ENCODE measurements at places on chromosomes 2 and 18. TPM values are rescaled to one million over a fixed set of nuclear protein-coding genes. Genes with fewer than 3 reads are reported as not detected.

DNA sequence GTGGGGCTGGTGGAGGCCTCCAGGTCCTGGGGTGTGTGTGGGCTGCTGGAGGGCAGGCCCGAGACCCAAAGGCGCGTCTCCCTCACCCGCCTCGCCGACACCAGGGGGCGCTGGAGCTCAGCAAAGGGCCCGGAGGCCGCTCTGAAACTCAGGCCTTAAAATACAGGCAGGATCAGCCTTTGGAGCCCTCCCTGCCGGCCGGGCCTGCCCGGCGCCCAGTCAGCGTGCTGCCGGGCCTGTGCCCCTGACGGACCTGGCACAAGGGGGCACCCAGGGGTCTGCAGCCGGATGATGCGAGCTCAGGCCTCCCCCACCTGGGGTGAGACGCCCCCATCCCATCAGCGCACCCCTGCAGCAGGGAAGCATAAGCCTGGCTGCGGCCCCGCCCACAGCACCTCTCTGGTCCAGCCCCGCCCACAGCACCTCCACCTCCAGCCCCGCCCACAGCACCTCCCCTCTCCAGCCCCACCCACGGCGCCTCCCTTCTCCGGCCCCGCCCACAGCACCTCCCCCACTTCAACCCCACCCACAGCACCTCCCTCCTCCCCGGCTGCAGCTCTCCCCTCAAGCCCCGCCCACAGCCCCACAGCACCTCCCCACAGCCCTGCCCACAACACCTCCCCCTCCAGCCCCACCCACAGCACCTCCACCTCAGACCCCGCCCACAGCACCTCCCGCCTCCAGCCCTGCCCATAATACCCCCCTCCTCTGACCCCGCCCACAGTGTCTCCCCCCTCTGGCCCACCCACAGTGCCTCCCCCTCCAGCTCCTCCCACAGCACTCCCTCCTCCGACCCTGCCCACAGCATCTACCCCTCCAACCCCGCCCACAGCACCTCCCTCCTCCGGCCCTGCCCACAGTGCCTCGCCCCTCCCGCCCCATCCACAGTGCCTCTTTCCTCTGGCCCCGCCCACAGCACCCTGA lies 92.8 kb upstream of the OTOS start:
- H3K4me3 ChIP-seq = peak overlapping the region; percentile 68
- H3K4me1 ChIP-seq = no peaks in the 10 kb centered on the region
- H3K27ac ChIP-seq = no peak overlapping the region
- H3K27me3 ChIP-seq = no peaks in the 10 kb centered on the region

DNA sequence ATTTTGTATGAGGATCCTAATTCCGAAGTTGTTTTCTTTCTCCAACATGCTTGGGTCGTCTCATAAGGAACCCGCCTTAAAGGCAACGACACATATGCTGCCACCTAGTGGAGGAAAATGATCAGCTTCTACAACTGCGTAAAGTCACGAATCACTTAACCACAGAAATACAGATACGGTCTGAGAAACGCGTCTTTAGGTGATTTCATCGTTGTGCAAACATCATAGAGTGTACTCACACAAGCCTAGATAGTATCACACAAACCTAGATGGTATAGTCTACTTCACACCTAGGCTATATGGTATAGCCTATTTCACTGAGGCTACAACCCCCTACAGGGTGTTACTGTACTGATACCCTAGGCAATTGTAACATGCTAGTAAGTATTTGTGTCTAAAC lies 13.1 kb downstream of the GNLY start:
- H3K27me3 ChIP-seq = peaks cover 6% of the 10 kb centered on the region
- no peaks in the 10 kb centered on the region for H3K36me3 ChIP-seq
- peaks cover 8% of the 10 kb centered on the region for H3K4me1 ChIP-seq
- no peak overlapping the region for H3K4me3 ChIP-seq
- DNase-seq = peak; percentile 95

GRCh38 chr18:29436459-29436858 lies 1259.5 kb upstream of the CDH2 start:
- H3K4me3 ChIP-seq = no peak overlapping the region
- H3K27ac ChIP-seq = no peak overlapping the region
- H3K4me1 ChIP-seq = no peaks in the 10 kb centered on the region
- no peaks in the 10 kb centered on the region for H3K27me3 ChIP-seq
- DNase-seq = peak; percentile 15

- no peak for DNase-seq
- H3K27ac ChIP-seq = no peak overlapping the region
- no peaks in the 10 kb centered on the region for H3K27me3 ChIP-seq
- H3K4me3 ChIP-seq = no peak overlapping the region
Measured at GRCh38 chr18:61995618-61996017, 102.8 kb upstream of the RNF152 start.

DNA sequence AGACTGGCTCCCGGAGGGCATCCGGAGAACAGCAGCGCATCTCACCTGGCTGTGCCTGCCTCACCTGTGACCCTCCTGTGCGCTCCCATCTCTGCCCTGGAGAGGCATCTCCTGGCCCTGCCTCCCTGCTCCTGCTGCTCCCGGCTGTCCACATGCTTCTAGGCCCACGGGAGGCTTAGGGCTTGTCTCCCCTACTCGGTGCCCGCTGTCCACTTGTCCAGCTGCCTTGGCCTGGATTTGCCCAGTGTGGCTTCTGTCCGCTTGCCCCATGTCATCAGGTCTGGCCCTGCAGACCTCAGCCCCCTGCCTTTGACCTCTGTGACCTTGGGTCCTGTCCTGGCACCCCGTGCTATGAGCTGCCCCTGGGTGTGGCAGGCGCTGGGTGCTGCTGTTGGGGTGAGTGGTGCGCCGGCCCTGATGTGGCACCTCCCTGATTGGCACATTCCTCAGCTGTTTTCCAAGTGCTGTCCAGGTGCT lies 4.5 kb downstream of the BOK start:
- no peaks in the 10 kb centered on the region for H3K36me3 ChIP-seq
- H3K4me1 ChIP-seq = no peaks in the 10 kb centered on the region
- 0 out of 2 replicates have a peak, but pooled peaks cover 1% of the 10 kb centered on the region for H3K27me3 ChIP-seq
- no peak for DNase-seq

- H3K27me3 ChIP-seq = no peaks in the 10 kb centered on the region
- DNase-seq = no peak
- no peak overlapping the region for H3K27ac ChIP-seq
- H3K4me3 ChIP-seq = no peak overlapping the region
- H3K36me3 ChIP-seq = no peaks in the 10 kb centered on the region
Measured at GRCh38 chr2:235523486-235524150, 29.8 kb downstream of the AGAP1 start.

MSTN gene
- not detected for polyA plus RNA-seq

KIAA2012 gene
- 0.07 TPM for polyA plus RNA-seq

COX7A2L gene
- polyA plus RNA-seq = 112 TPM

NMS gene
- polyA plus RNA-seq = not detected

All from GM23338 (cell line).